ENCODE measurements at places on chromosomes 5 and 9.

DNA sequence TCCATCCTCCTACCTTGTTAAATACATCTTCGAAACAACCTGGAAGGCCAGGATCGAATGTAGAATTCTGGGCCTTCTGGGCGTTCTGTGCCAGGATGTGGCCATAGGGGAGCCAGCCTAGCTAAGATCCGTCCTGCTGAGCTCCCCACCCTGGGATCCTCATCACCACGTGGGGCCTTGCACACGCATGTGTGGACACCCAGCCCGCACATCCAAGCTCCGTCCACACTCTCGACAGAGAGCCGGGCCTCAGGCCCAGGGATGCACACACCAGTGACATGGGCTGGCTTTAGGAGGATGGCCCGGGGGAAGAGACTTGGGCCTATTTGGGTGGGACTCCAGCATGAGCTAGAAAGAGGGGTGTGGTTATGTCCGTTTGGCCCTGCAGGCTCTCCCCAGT, 154.0 kb downstream of the PAX5 start:
- DNase-seq, result no peak

DNA sequence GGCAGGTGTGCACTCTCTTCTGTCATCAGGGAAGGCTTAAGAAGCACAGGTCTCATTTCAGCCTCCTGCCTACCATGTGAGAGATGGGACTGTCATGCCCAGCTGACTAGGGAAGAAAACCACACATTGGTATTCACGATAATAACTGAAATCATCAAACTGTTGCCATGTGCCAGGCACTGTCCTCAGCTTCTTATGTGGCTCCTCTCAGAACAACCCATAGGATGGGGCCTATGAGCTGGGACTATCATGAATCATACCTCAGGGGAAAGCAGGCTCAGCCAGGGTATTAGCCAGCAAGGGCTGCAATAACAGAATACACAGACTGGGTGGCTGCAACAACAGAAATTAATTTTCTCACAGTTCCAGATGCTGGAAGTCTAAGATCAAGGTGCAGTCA, 3.3 kb downstream of the AFAP1L1 start:
- no peak for DNase-seq

DNA sequence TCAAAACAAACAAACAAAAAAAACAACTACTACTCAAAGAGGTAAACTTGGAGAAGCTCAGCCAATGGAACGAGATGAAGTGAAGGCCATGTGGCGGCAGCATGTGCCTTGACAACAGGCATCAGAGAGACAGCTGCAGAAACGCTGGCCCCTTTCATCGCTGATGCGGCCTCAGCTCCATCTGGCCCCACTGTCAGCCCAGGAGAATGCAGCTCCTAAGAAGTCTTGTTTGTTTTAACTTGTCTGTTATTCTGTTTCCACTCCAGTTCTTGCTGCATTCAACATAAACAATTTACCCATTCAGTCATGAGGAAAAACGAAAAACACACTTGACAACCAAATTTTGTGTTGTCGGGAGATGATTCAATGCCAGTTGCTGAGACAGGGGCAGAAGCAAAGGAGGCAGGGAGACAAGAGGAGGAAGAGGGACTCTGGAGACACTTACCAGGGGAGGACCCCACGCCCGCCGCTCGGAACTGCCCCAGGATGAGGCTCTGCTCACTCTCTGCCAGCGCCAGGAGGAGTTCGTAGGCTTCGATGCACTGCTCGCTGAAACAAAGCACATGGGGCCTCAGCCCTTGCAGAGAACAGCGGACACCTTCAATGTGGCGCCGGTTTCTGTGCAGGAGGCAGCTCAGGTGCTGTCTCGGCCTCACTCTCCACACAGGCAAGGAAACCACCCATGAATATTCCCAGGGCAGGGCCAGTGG, 91.2 kb downstream of the DCP2 start:
- DNase-seq, result no peak

DNA sequence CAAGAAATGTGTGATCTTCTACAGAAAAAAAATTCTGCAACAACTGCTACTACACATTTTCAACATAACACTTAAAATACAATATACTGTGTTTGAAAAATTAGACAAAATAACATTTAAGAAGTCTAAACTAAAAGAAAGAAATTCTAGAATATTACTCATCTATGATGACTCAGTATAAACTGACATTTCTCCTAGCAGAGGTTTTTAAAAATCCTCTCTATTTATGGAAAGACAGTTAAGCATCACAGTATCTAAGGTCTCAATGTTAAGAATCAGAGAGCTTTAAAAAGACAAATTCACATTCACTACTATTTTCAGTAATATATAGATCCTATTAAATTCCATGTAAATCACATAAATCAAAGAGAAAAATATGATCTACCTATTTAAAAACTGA, 61.3 kb downstream of the NR2F1-AS1 start:
- DNase-seq, result no peak

GRCh38 chr5:19534751-19535150, 453.2 kb downstream of the CDH18 start:
- DNase-seq, result peak; percentile 52

DNA sequence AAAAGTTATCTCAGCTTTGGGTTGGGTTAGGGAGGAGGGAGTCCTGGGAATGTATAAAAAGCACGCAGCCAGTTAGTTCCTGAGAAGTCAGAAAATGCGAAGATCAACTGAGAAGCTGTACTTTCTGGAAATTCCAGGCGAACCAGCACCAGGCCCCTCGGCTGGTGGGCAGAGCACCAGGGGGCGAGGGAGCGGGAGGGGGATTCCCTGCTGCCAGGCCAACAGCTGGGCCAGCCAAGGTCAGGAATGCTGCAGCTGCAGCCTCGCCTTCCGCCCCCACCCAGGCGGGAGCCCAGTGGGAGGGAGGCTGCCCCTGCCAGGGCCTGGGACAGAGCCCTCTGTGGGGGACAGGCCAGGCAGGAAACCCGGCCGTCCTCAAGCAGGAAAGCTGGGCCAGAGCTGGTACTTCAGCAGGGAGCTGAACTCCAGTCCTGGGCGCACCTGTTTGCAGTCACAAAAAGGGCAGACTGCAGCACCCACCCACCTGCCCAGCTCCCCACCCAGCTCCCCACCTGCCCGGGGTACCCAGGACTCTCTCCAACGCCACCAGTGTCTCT, 35.5 kb downstream of the VAV2 start:
- no peak for DNase-seq

GRCh38 chr5:178555771-178556211, 34.4 kb downstream of the COL23A1 start:
- DNase-seq, result no peak

- no peak for DNase-seq
Observed at GRCh38 chr5:95020345-95020744, 264.5 kb downstream of the MCTP1 start.

GRCh38 chr5:40717281-40717680, 37.6 kb downstream of the PTGER4 start:
- no peak for DNase-seq

DNA sequence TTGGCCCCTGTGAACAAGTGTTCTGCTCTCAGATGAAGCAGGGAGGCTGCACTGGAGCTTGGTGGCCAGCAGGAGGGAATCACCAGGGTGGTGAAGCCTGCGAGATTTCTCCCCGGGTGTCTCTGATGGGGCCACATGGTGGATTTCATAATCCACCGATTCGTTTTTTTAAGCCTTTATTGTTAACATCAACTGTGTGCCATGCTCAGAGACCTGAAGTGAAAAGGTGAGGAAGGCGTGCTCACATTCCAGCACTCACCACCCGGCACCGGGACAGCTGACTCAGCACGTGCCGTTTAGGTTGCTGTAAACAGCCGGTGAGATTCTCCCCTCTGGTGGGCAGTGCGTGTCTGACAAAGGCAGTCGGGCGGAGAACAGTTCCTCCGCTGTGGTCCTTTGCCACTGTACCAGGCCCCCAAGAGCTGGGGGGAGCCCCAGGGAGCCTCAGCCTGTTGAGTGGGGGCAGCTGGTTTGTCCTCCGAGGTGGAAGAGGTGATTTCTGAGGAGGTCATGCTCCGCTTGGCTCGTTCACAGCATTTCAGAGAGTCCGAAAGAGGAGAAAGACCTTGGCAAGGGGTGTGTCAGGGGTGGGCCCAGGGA, 12.7 kb upstream of the AHRR start:
- DNase-seq, result no peak

DNA sequence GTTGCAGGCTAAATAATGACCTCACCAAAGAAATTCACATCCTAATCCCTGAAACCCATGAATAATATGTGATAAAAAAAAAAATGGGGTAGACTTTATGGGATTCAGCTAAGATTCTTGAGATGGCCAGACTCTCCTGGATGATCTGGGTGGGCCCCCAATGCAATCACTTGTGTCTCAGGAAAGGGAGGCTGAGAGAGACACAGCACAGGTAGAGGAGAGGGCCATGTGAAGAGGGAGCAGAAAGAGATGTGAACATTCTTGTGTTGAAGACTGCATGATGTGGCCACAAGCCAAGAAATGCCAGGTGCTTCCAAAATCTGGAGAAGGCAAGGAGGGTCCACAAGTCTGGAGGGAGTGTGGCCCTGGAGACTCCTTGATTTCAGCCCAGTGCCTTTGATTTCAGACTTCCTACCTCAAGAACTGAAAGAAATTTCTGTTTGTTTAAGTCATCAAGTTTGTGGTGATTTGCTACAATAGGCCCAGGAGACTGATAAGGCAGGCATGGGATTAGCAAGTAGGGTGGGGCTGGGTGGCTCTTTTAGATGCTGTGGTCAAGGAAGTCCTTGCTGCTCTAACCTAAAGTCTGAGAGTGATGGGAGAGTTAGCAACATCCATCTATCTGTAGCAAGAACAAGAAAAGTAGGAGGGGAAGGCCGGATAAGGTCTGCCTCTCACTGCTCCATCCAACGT, 86.6 kb upstream of the FAM120A start:
- DNase-seq, result no peak

DNA sequence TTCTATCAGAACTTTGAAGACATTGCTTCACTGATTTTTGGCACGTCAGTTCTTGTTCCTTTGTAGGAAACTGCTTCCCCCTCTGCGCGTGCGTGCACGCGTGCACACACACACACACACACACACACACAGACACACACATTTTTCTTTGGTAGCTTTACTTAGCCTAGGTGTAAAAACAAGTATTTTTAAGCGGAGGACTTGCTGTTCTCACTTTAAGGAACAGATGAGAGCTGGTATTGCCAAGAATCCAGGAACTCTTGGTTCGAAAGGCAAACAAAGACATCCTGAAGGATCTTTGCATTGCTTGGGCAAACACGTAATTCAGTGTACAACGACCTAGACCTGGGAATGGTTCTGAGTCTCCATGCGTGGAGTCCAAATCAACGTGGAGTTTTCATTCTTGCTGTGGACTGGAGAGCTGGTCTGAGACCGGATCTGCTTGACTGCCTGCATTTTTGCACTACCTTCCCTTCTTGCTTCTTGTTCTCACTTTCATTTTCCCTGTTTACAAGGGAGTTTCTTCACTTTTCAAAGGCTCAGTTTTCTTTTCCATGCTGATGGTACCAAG, 8.2 kb downstream of the TMEM268 start:
- no peak for DNase-seq

DNA sequence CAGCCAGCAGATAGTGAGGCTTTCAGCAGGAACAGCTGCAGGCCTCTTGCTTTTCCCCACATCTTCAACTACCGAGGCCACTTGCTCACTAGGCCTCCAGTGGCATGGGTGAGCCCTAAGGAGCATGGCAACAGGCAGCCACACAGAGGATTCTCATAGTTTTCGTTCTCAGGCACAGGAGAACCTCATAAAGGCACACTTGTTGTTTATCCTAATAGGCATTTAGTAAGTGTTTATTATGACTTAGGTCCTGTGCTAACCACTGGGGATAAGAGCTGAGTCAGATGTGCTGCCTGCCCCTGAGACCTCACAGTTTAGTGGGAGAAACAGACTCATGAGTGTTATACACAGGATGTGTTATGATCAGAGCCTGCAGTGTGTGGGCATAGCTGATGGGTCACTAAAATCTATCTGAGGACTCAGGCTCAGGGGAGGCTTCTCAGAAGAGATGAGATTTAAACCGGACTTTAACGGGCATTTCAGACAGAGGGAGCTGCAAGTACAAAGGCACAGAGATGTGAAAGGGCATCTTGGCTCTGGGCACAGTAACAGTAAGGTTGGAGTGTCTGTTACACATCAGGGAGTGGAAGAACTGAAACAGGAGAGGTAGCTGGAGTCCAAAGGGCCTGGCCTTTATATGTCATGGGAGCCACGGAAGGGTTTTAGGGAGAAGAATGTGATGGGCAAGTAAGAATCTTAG, 21.0 kb upstream of the HEMGN start:
- no peak for DNase-seq

DNA sequence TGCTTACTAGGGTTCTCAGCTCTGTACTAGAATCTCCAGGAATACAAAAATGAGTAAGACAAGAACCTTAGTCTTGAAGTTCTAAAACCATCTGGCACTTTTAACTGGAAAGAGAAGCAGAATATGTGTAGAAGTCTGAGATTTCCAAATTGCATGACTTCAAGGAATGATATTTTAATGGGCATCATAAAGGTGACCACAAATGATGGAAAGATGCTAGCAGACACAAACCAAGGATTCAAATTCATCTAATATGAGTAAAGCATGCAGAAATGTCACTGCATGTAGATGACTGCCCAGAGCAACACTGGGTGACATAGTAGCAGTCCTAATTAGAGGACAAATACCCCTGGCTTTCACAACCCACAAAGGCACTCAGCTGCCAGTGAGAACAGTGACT, 117.2 kb downstream of the RPS23 start:
- no peak for DNase-seq

GRCh38 chr5:119019949-119020348, 31.6 kb upstream of the DTWD2 start:
- DNase-seq, result no peak

DNA sequence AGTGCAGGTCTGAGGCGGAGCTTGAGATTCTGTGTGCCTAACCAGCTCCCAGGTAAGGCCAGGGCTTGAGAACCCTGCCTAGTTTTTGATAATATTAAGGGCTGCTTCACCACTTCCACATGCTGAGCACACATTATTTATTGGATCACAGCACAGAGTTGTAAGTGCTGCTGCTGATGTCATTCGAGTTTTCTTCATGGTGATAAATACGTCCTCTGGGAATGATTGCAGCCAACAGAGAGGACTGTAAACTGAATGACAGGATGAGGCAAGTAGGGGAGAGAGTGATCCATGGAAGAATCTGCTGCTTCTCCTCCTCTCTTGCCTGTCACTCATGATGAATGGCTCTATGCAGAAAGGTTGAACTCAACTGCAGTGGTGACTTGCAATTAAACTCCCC, 77.9 kb upstream of the VPS13A start:
- no peak for DNase-seq

GRCh38 chr9:85178474-85178873, 508.9 kb downstream of the NTRK2 start:
- DNase-seq, result no peak

DNA sequence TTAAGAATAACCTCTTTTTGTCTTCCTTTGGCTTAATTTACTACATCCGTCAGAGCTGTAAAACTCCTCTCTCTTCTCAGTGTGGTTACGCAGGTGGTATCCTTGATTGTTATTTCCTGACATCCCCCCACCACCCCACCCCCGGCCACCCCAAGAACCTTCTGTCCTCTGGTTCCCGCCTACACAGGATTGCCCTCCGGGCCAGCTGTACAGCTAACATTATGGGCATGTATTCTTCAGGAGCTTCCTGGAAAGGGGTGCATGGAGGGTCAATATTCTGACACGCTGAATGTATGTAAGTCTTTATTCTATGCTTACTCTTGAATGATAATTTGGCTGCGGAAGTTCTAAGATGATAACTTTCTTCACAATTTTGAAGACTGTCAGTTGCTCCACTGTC, 13.0 kb upstream of the ANP32B start:
- DNase-seq, result no peak

- no peak for DNase-seq
Observed at GRCh38 chr5:76941442-76941841, 11.4 kb upstream of the CRHBP start.

GRCh38 chr5:96946381-96946780, 10.5 kb downstream of the LNPEP start:
- no peak for DNase-seq

Data from breast epithelium (tissue), 4 donors.